Astrocyte of the hippocampus (primary cell): ENCODE measurements at places on chromosomes 4 and X.

DNA sequence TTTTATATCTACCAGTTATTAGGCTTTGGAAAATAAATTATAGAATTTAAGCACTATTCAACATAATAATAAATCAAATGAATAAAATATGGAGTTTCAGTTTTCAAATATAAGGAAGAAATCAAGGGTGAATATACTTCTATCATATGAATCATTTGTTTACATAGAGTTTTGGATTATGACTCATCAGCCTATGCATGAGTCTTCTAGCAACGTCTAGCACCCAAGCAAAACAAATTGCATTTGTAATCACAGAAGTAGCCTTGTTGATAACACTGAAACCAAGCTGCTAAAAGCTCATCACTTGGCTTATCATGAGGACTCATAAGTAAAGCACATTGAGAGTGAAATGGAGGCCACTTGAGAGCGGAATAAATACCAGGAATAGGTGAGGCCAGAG is 434.6 kb downstream of the PCDH11X start:
- DNase-seq: no peak

GRCh38 chrX:75638332-75638731 is 115.5 kb upstream of the ZDHHC15 start:
- no peak for DNase-seq

- DNase-seq: peak; percentile 8
Measured at GRCh38 chr4:151358266-151358665, 32.9 kb upstream of the SH3D19 start.

GRCh38 chrX:68807818-68808217 is 21.0 kb upstream of the EFNB1 start:
- DNase-seq: peak; percentile 14

- peak; percentile 35 for DNase-seq
Measured at GRCh38 chr4:16225167-16225862, 956 bp downstream of the TAPT1 start.

DNA sequence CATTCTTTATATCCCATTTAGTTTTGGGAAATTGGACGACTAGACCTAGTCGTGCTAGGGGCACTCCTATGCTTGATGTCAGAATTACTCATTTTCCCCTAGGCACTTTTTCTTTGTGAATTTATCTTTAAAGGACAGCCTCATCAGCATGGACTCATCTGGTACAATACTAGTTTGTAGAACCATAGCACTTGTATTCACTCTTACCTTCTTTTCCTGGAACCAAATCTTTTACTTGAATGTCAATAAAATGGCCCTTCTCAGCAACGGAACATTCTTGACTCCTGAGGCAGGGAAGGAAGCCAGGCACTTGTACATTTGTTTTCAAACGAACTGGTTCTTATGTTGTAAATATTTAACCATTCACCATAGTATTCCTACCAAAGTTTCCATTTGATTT is 187.1 kb downstream of the SHROOM3 start:
- peak; percentile 61 for DNase-seq

DNA sequence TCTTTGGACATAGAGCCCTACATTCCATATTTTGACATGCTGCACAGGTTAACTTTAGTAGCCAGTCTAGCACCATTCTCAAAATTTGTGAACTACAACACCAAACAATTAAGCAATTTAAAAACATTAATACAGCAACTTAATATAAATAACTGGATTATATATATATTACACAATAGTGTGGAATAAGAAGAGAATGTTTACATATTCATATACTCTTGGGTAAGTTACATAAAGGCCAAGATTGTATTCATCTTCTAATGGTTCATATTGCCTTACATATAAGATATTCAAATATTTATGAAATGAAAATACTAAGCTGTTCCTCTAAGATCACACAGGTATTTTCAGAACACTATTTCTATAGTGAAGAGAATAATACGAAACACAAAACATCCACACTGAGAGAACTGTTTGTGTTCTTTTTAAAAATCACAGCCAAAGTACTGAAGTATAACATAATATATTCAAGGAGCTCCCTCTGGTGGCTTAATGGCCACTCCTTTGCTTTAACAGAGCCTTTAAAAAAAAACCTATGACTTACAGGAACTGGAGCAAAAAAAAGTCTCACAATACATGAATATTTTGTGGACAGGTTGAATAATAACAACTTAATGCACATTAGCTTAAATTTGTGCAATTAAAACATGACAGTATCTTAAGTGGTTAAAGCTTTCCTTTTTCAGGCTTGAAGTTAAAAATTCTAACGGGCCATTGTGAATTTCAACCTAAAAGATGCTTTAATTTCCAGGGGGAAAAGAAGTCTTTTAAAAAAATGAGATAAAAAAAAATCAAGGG is 46.2 kb downstream of the NEK1 start:
- DNase-seq: peak; percentile 75

DNA sequence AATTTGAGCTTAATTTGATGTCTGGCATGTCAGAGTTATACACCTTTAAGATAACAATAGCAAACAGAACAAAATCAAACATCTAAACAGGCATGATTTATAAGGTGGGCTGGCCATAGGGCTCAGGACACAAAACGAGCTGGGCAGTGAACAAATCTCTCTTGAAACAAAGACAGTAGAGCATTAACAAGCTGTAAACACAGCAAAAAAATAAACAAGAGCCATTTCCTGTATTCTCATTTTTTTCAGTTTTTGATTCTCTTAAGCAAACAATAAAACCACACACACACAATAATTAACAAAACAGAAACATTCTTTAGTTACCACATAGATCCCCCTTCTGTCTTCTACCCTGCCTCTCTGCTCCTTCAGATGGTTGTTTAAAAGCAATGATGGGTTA is 68.3 kb upstream of the TMEM150C start:
- no peak for DNase-seq

GRCh38 chrX:17741123-17741511 is 3.8 kb downstream of the SCML1 start:
- DNase-seq: no peak

DNA sequence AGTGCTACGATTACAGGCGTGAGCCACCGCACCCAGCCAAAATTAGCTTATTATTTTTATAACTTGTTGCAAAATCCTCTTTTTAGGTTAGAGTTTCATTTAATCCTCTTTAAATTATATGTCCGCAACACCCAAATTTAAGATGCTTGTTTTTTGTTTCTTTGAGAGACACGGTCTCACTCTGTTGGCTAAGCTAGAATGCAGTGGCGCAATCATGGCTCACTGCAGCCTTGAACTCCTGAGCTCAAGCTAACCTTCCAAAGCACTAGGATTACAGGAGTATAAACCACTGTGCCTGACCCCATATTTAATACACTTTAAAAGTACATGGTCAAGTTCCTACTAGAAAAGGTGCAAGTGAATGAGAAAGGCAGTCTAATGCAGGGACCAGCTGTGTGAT is 2.2 kb downstream of the RBBP7 start:
- no peak for DNase-seq

DNA sequence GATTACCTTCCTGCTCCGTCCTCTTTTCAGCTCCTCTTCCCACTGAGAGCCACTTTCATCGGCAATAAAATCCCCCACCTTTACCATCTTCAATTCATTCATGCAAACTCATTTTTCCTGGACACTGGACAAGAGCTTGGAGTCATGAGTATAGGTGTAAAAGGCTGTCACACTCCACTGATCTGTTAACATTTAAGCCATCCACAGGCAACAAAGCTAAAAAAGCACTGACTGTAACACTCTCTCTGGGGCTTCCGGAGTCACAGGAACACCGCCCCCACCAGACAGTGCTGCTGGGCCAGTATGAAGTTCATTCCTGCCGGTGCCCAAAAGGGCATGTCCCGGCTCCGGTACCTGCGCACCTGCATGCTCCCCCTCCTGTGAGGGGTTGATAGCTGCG is 38.5 kb downstream of the MAGEB5 start:
- no peak for DNase-seq

DNA sequence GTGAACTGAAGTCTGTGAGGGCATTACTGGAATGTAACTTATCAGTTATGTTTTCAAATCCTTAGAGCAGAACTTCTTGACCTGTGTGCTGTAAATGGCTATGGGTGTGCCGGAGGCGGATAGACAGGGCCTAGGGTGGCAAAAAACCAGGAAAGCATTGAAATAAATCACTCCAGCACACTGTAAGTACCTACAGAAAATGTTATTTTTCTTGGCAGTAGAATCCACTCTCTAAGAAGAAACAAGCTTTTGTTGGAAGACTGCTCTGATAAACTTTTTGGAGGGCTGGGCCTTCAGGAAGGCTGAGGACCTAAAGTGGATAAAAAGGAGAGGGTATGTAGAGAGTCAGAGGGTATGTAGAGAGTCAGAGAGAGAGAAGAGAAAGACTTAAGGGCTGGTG is 14.9 kb downstream of the CPE start:
- DNase-seq: no peak

- no peak for DNase-seq
Measured at GRCh38 chrX:65932173-65933084, 107.5 kb downstream of the VSIG4 start.

DNA sequence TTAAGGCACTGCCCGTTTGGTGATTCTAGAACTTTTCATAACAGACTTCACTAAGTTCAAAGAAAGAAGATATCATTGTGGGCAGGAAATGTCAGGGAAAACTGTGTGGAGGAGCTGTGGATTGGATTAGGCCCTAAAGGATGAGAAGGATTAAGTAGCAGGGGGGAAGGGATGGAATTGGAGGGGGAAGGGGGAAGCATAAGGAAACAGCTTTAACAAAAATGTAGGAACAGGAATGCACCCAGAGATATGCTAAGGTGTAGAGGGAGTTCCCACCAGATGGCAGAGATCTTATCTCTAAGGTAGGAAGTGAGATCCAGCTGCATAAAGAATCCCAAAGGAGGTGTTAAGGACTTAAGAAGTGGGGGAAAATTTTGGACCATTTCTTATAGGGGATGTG is 114.5 kb downstream of the LARP7 start:
- DNase-seq: no peak

DNA sequence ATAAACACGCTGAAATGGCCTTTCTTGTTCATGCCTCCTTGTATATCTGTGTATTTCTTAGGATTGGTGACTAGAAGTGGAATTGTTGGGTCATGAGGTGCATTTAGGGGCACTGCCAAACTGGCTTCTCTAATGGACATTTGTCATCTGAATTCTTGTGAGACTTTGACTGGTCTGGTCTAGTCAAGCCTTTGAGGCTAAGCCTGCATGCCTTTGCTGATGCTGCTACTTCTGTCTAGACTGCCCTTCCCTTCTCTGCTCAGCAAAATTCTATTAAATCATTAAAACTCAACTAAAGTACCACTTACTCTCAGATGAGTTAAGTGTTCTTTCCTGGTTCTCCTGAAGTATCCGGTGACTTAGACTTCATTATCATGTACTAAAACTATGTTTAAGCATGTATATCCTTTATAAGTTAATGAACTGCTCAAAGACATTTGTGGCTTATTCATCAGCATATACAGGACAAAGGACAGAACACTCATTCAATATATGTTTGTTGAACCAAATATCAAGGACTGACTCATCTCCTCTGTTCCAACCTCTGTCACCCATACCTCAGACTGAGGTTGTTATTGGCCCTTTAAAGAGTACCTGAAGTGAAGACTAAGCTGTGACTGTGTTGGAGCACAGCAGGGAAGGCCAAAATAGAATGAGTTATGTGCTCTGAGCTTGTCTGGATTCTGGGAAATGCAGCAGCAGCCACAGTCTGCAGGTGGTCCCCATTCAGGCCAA is 9.0 kb downstream of the TCEAL1 start:
- peak; percentile 16 for DNase-seq

DNA sequence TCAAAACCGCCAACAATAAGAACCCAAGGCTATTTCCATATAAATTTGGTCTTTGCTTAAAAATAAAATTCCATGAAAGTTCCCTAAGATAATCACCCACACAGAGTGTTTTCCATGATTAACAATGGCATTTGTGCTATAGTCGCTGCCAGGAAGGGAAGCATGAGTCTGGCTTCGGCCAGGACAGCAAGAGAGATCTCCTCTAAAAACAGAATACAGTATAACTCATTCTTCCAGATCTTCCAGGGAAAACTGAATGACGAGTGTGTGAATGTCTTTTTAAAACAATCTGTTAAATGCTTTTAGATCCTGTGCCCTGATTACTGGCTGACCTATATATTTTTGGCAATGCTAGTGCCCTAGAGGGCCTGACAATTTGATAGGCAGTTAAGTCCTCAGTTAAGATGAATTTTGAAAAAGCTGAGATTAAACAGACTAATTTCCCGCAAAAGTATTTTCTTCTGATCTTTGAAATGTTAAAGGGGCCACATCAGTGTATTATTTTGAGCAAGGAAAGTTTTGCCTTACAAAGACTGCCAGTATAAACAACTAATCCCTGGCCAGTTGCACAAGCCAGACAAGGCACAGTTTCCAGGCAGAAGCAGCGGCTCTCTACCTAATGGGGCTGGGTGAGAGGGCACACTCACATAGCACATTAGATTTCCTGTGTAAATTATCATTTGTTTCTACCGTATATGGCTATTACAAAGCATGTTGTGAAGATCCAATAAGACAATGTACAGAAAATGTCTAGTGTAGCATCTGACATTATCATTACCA is 127.3 kb downstream of the DCHS2 start:
- DNase-seq: peak; percentile 52

- no peak for DNase-seq
Measured at GRCh38 chrX:43702660-43703059, 46.6 kb downstream of the MAOA start.

DNA sequence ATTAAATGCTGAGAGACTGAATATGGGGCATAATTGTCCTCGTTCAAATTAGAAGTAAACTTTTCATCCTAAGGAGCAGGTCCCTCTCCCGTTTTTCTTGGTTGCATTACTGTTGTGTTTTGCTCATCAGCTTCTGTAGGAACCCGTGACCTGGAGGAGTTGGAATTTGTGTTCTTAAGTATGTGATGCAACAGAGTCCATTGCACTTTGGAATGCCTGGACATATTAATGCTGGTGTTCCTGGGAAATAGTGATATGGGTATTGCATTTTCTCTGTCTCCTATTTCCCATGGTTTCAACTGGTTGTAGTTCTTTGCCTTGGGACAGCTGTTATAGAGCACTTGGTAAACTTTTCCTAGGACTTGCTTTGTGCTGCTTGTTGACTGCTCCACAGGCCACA is 417.8 kb upstream of the LCORL start:
- no peak for DNase-seq

DNA sequence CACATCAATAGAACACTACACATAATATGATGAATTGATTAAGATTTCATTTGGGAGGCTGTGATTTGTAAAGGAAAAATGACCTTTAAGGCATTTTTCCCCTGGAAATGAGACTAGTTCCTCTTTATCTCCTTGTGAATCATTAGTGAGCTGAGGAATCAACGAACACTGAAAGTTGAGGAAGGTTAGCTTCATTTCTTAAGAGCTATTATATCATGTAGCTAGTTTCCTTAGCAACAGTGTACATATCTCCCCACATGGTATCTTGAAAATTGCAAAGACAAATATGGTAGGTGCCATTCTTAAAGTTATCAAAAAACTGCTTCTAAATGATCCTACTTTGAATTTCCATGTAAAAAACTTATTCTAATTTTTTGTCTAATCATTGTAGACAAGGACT is 127.5 kb upstream of the NRK start:
- DNase-seq: no peak

DNA sequence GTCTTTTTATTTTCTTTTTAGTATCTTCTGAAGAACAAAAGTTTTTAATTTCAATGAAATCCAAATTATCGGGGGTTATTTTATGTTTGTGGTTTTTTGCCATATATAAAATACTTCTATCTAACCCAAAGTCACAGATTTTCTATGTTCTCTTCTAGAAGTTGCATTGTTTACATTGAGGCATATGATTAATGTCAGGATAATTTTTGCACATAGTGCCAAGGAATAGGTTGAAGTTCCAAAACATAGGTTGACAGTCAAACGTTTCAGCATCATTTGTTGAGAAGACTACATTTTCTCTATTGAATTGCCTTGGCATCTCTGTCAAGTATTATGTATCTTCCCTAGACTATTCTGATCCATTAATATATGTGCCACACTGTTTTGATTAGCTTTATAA is 64.5 kb downstream of the ANKRD17 start:
- no peak for DNase-seq
